Gastrocnemius medialis (tissue), 4 donors: ENCODE measurements at places on chromosomes 11 and 22. TPM values are rescaled to one million over a fixed set of nuclear protein-coding genes. Genes with fewer than 3 reads are reported as not detected.

DNA sequence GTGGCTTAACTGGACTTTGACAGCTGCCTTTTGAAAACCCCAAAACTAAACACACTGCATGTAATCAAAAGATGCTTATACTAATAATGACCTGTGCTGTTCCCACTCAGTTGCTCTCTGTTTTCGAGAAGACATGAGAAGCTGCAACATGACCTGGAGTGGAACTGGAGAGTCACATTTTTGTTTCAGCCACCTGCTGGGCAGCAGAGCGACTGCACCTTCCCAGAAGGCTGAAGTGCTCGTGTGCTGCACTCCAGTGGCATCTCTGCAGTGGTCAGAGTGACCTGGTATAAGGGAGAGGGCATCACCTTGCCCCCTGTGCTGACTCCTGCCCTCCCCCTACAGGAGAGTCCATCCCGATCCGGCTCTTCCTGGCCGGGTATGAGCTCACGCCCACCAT, 8.6 kb downstream of the THYN1 start:
- DNase-seq: no peak

DNA sequence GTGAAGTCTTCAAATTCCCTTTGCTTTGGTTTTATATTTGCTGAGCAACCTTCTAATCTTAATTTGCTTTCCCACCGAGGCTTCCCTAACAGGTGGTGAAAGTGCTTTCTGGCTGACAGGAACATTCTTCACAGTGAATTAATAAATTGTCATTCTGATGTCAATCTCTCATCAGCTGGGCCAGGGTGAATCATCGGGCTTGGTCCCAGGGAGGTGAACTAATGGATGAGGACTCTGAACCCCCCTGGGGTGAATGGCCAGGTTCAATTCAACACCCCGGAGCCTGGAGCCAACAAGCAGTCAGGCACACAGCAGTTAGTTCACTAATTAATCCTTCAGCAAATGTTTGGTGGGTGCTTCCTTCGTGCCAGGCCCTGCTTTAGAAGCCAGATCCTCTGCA, 155.4 kb upstream of the PDGFD start:
- no peak for DNase-seq

GRCh38 chr11:78292109-78292803, 103.5 kb downstream of the USP35 start:
- no peak for DNase-seq

- DNase-seq: no peak
Observed at GRCh38 chr11:104700609-104701008, 197.7 kb downstream of the CASP12 start.

- no peak for DNase-seq
Observed at GRCh38 chr22:38845004-38845740, 1.3 kb upstream of the NPTXR start.

- DNase-seq: no peak
Observed at GRCh38 chr11:21289686-21290085, 620.3 kb downstream of the NELL1 start.

GRCh38 chr11:2589538-2589934, 110.3 kb downstream of the KCNQ1OT1 start:
- no peak for DNase-seq

Gene LARGE1
- total RNA-seq: 48.5 TPM

Gene KRTAP5-7
- total RNA-seq: not detected

Gene ZNF74
- total RNA-seq: 3.0 TPM
